ENCODE measurements at places on chromosomes 12 and 14. TPM values are rescaled to one million over a fixed set of nuclear protein-coding genes. Genes with fewer than 3 reads are reported as not detected.
A peak's percentile ranks its signal among the peaks of the same experiment; 100 is the strongest.

The RASSF9 gene
- 0.04 TPM for total RNA-seq

GRCh38 chr14:53953828-53954550 lies 2.6 kb downstream of the BMP4 start:
- peak; percentile 43 for DNase-seq

DNA sequence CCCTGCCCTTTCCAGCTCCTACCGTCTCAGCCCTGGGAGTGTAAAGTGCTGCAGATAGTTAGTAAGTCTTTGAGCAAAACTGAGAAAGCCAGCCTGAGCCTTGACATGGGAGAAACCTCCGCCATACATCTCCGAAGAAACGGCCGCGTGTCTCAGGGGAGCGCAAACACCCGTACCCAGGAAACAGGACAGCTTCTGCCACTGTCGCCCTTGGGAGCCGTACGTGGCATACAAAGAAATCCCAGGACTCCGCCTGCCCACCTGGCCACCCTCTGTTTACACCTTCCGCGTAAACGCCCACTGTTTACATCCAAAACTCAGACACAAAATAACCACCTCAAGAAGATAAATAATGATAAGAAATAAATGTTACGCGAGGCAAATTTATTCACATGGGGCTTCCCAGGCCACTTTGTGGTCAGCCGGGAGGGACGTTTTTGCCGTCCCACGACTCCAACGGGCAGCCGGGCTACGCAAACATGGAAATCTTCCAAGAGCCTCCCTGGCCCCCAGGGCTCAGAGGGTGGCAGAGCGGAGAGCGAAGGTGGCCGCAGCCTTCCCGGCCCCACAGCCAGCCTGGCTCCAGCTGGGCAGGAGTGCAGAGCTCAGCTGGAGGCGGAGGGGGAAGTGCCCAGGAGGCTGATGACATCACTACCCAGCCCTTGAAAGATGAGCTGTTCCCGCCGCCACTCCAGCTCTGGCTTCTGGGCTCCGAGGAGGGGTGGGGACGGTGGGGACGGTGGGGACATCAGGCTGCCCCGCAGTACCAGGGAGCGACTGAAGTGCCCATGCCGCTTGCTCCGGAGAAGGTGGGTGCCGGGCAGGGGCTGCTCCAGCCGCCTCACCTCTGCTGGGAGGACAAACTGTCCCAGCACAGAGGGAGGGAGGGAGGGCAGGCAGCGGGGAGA lies at the start of gene BDKRB2:
Gene BDKRB2 (plus strand): TSS at position 689 of the 908 bp plus-strand sequence. CDS start 32,269 bp downstream, outside the sequence.
- peak; percentile 81 for DNase-seq

DNA sequence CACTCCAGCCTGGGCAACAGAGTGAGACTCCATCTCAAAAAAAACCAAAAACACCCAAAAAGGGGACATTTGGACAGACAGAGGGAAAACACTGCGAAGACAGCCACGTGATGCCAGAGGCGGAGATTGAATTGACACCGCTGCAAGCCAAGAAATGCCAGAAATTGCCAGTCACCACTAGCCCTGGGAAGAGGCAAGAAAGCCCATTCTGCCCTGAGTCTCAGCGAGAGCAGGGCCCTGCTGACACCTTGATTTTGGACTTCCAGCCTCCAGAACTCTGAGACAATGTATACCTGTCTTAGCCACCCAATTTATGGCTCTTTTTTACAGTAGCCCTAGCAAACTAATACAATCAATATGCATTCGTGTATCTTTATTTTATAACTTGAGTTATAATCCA lies 7.4 kb upstream of the IGFBP6 start:
- DNase-seq: no peak

Data from H9 (cell line).